ENCODE measurements at places on chromosomes 1 and 21.
A peak's percentile ranks its signal among the peaks of the same experiment; 100 is the strongest.

- no peak for DNase-seq
Observed at GRCh38 chr1:50095716-50096115, 13.0 kb upstream of the ELAVL4 start.

DNA sequence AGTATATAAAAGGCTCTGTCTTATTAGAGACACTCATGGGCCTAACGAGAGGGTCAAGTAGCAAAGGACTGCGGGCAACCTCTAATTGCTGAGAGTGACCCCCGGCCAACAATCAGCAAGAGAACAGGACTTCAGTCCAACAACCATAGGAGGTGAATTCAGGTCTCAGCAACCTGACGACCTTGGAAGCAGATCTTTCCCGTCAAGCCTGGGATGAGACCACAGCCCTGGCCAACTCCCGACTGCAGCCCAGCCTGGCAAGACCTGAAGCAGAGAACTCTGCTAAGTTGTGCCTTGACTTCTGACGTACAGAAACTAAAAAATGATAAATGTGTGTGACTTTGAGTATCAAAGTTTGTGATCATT, 5.7 kb downstream of the ECHDC2 start:
- no peak for DNase-seq

- DNase-seq: peak; percentile 31
Observed at GRCh38 chr1:168297019-168297730, 16.5 kb downstream of the TBX19 start.

GRCh38 chr1:227270554-227270953, 47.7 kb downstream of the CDC42BPA start:
- DNase-seq: no peak

GRCh38 chr21:34887105-34887442, 162.0 kb downstream of the RUNX1 start:
- DNase-seq: no peak

GRCh38 chr1:211680752-211681327, 5.4 kb upstream of the NEK2 start:
- DNase-seq: peak; percentile 94

DNA sequence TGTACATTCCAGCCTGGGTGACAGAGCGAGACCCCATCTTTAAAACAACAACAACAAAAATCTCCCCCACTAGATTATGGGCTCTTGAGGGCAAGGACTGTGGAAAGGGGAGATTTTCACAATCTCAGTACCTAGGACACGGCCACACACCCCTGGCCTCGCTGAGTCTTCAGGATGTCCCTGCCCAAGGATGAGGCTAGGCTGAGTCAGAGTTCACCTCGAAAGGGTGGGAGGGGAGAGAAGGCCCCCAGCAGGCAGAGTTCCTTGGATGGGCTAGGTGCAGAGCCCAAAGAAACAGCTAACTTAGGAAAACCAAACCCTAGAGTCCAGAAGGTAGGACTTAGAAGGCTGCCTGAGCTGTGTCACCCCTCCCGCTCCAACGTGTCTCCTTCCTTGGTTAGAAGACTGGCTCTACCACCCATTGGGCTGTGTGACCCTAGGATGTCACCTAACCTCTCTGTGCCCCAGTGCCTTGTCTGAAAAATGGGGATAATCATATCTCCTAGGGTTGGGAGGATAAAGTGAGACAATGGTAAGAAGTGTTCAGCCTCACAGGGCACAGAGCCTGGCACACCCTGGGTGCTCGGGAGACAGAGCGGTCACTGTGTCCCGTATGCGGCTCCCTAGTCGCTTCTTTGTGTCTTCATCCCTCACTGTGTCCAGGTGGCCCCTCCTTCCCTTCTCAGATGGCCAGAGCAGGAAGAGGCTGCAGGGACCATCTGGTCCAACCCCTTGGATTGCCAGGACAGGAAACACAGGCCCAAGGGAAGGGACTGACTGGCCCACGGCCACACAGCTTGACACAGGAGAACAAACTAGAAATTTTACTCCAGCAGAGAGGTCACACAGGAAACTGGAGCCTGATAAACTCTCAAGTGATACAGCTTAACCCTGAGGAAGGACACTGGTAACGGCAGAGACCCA, 11.2 kb downstream of the TRIM62 start:
- no peak for DNase-seq

DNA sequence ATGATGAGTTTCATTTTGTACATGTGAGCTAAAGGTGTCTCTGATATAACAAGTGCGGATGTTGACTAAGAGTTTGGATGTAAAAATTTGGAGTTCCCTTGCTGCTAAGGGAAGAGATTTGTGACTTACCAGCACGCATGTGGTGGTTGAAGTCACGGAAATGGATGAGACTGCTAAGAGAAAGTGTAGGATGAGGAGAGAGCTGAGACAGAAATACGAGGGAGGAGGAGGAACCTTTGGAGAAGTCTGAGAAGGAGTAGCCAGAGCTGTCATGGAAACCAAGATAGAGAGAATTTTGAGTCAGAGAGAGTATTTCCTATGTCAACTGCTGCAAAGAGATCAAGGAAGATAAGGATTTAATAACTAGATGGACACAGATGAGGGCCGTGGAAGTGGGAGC, 106.5 kb upstream of the COL24A1 start:
- no peak for DNase-seq

- no peak for DNase-seq
Observed at GRCh38 chr1:214464445-214465287, 86.7 kb downstream of the PTPN14 start.

GRCh38 chr1:154652893-154653292, 44.9 kb upstream of the ADAR start:
- no peak for DNase-seq

All from NCI-H1105 treated with DMSO at 0.1 percent for 48 hours (cell line).